Memory B cell (primary cell): ENCODE measurements at places on chromosomes 12 and 14.

- no peak for DNase-seq
Measured at GRCh38 chr14:71665157-71665556, 267.1 kb upstream of the RGS6 start.

- no peak for DNase-seq
Measured at GRCh38 chr14:63713058-63713457, 14.8 kb downstream of the SGPP1 start.

DNA sequence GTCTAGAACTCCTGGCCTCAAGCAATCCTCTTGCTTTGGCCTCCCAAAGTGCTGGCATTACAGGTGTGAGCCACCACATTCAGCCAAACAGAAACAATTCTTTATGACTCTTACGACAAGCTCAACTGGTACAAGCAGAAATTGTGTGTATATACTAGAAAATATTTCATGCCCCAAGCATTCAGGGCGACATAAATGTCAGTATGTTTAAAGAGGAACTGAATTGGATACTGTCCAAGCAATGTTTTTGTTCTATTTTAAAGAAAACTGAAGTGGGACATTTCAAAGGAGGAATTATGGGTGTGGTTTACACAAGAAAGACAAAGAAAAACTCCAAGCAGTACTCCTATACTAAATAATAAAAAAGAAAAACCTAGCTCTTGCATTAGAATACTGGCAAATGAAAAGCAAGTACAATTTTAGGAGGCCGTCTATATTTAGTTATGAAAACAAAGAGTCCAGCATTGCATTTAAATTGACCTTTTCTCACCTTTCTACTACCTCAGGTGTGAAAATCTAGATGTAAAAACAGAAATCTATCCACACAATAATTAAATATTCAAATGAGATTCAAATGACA lies 48.9 kb downstream of the PPP1R12A start:
- no peak for DNase-seq

DNA sequence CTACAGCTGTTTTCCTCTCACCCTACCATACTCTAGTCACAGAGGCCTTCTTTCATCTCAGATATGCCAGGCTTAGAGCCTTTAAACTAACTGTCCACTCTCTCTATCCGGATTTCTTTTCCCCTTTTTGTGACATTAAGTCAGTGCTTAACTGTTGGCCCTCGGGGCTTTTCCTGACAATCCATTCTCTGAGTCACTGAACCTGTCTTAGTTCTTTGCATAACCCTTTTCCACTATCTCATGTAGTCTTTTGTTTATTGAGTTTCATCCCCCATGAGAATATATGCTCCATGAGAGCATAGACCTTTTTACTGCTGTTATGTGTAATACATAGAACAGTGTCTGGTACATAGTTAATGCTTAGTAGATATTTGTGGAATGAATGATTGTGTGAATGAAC lies 68.7 kb downstream of the PLEKHA5 start:
- no peak for DNase-seq
